ENCODE measurements at places on chromosomes 16 and 17.

DNA sequence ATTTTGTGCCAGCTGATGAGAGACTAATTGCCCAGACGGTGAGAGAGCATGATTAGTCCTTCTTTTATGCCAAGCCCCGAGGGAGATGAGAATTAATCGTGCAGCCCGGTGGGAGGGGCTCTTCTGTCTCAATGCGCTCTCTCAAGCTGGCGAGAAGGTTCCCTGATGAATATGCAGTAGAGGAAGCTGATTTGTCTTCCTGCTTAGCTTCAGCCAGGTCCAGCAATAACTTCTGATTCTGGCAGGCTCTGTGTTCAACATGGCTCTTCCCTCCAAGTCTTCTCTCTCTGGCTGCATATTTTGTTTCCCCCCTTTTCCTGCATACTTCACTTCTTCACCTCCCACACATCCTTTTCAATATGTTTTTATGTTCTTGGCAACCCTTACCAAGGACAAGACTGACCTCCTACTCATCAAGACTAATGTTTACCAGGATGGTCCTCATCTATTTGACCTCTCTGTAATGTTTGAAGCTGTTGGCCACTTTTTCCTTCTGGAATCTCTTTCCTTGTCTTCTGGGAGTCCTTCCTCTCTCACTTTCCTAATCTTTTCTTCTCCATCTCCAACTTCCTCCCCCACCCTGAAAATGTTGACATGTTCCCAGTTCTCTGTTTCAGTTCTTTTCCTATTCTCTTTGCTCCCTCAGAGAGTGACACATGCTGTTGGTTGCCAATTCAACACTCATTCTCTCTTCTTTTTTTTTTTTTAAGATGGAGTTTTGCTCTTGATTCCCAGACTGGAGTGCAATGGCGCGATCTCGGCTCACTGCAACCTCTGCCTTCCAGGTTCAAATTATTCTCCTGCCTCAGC is 33.1 kb downstream of the ARL4D start:
- DNase-seq: no peak

- no peak for DNase-seq
These were observed 43.1 kb downstream of the GLG1 start for GRCh38 chr16:74563828-74564263.

GRCh38 chr17:49076573-49077384 is 55.8 kb upstream of the B4GALNT2 start:
- DNase-seq: no peak

- DNase-seq: no peak
These were observed 973 bp upstream of the KRT15 start for GRCh38 chr17:41519501-41520224.

GRCh38 chr17:73302189-73302588 is 9.6 kb downstream of the CDC42EP4 start:
- no peak for DNase-seq

All from HS-27A (cell line).